ENCODE measurements at places on chromosomes 7 and 10. TPM values are rescaled to one million over a fixed set of nuclear protein-coding genes. Genes with fewer than 3 reads are reported as not detected.

The OR13A1 gene
- total RNA-seq: not detected

GRCh38 chr7:157466867-157467261, 130.1 kb downstream of the DNAJB6 start:
- DNase-seq: no peak

GRCh38 chr7:121102619-121103018, 114.1 kb downstream of the CPED1 start:
- DNase-seq: no peak

- DNase-seq: no peak
These were observed 40.8 kb downstream of the SLC16A12 start for GRCh38 chr10:89494575-89494974.

The A1CF gene
- total RNA-seq: not detected

GRCh38 chr10:96272316-96273280, 1.2 kb upstream of the BLNK start:
- no peak for DNase-seq

DNA sequence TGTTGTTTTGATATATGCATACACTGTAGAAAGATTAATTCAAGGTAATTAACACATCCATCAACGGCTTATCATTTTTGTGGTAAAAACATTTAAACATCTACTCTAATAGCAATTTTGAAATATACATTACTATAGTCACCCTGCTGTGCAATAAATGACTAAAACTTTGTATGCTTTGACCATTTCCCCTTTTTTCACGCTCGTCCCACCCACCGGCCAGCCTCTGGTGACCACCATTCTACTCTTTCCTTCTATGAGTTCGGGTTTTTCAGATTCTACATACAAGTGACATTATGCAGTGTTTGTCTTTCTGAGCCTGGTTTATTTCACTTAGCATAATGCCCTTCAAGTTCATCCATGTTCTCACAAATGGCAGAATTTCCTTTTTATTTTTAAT, 21.3 kb downstream of the CYCS start:
- no peak for DNase-seq

DNA sequence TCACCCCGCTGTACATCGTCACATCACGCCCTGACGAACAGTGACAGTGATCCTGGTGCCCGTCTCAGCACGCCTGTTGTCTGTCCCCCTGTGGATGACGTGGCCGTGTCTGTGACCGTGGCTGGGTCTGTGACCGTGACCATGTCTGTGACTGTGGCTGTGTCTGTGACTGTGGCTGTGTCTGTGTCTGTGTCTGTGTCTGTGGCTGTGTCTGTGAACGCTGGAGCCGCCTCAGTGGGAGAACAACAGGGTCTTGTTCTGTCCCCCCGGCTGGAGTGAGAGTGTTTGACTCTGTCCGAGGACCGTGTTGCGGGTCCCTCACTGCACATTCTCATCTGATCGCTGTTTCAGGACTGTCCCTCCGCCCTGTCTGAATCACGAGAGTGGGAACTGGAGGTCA, 202.2 kb downstream of the TCERG1L start:
- no peak for DNase-seq

Data from A172 (cell line).